Central memory CD8-positive, alpha-beta T cell (primary cell): ENCODE measurements at places on chromosomes 12 and 14.
A peak's percentile ranks its signal among the peaks of the same experiment; 100 is the strongest.

DNA sequence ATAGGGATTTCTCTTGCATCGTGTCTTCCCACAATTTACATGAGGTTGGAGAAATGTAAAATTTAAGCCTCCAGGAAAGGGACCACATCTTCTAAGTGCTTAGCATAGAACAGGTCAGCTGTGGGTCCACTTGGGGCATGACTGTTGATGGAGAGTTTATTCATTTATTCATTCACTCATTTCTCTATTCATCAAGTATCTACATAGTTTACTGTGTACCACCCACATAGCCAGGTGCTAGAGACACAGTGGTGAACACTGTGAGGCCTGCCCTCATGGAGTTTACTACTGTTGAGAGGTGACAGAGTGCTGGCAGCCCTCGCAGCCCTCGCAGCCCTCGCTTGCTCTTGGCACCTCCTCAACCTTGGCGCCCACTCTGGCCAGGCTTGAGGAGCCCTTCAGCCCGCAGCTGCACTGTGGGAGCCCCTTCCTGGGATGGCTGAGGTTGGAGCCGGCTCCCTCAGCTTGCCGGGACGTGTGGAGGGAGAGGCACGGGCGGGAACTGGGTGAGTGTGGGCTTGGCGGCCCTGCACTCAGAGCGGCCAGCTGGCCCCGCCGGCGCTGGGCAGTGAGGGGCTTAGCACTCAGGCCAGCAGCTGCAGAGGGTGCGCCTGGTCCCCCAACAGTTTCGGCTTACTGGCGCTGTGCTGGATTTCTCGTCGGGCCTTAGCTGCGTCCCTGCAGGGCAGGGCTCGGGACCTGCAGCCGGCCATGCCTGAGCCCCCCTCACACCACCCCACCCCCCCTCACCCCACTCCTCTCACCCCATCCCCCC is 1.7 kb upstream of the JPH4 start:
- H3K36me3 ChIP-seq = peaks cover 2% of the 10 kb centered on the region
- peaks cover 17% of the 10 kb centered on the region for H3K4me1 ChIP-seq
- H3K27ac ChIP-seq = no peak overlapping the region
- H3K4me3 ChIP-seq = no peak overlapping the region
- H3K27me3 ChIP-seq = peaks cover 61% of the 10 kb centered on the region

DNA sequence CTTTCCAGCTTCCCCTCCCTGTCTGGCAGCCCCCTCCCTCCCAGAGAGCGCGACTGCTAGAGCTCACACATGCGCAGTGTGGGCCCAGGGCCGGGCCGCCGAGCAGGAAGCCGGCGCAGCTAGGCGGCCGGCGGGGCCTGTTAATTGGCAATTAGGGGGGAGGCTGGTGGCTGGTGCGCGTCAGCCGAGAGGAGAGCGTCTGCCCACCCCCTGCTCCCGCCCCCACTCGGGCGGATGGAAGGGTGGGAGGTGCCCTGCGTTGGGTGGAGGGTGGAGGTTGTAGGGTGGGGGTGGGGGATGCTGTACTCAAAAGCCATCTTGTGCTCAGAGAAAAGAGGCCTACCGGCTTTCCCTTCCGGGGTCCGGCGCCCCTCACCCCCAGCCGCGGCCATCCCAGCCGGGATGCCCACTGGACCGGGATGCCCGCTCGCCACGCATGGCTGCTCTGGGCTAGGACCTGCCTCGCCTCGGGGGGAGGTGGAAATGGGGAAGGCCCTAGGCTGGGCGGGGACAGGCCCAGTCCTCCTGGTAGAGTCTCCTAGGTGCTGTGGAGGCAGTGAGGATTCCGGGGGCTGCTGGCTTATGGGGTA is 9.2 kb downstream of the HOXC8 start:
- peaks cover 15% of the 10 kb centered on the region for H3K36me3 ChIP-seq
- H3K27me3 ChIP-seq = peaks cover 49% of the 10 kb centered on the region
- peak overlapping the region; percentile 81 for H3K4me3 ChIP-seq

- H3K27me3 ChIP-seq = peaks cover 39% of the 10 kb centered on the region
- no peak for DNase-seq
- H3K36me3 ChIP-seq = peaks cover 2% of the 10 kb centered on the region
- H3K27ac ChIP-seq = no peak overlapping the region
- H3K4me3 ChIP-seq = no peak overlapping the region
Measured at GRCh38 chr12:51941604-51942003, 9.9 kb upstream of the ACVR1B start.

DNA sequence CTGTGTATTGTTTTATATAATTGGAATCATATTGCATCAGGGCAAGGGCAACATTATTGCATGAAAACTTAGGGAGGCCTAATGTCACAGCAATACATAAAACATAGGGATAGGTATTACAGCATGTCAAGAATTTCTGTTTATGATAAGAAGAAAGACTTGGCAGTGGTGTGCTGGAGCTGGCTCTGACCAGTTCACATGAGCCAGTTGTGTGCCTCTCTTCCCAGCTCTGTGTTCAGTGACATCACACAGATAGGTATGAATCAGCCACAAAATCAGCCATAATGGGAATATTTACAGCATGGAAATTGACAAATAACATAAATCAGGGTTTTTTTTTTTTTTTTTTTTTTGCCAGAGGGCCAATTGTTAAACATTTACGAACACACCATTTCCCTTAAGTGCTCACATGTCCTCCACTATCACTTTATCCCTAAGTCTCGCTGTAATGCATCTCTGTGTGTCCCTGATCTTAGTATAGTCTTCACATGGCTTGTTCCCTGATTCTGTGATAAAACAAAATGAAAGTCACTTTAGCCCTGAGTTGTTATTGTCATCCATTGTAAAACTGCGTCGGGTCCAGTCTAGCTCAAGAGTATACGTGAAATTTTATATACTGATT is 31.9 kb upstream of the ACSM4 start:
- no peak for DNase-seq
- no peak overlapping the region for H3K27ac ChIP-seq
- H3K4me1 ChIP-seq = no peaks in the 10 kb centered on the region
- H3K27me3 ChIP-seq = peaks cover 31% of the 10 kb centered on the region

- no peak overlapping the region for H3K4me3 ChIP-seq
- H3K27ac ChIP-seq = no peak overlapping the region
- H3K4me1 ChIP-seq = no peaks in the 10 kb centered on the region
- H3K36me3 ChIP-seq = no peaks in the 10 kb centered on the region
- no peaks in the 10 kb centered on the region for H3K27me3 ChIP-seq
Measured at GRCh38 chr14:38663382-38663781, 407.5 kb upstream of the CLEC14A start.

DNA sequence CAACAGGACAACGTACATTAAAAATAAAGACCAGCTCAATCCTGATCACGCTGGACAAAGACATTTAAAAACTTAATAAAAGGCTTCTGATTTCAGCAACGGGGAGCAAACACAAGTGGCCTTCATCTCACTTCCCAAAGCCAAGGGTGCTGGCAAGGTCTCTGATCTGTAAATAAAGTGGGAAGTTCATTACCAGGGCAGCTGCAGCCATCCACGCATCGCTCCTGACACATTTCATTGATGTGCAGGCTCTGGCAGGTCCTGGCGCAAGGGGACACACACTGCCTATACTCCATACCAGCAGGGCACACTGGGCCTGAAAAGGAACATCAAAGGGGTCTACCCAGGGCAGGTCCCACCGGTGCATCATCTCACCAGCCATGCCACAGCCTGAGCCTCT is 51.0 kb downstream of the VWF start:
- peaks cover 31% of the 10 kb centered on the region for H3K4me1 ChIP-seq
- DNase-seq = no peak
- no peak overlapping the region for H3K27ac ChIP-seq
- H3K36me3 ChIP-seq = peaks cover 2% of the 10 kb centered on the region

- DNase-seq = no peak
- no peaks in the 10 kb centered on the region for H3K36me3 ChIP-seq
- H3K27me3 ChIP-seq = peaks cover 89% of the 10 kb centered on the region
- no peaks in the 10 kb centered on the region for H3K4me1 ChIP-seq
- H3K4me3 ChIP-seq = no peak overlapping the region
Measured at GRCh38 chr12:54750-55535, 11.6 kb upstream of the IQSEC3 start.

DNA sequence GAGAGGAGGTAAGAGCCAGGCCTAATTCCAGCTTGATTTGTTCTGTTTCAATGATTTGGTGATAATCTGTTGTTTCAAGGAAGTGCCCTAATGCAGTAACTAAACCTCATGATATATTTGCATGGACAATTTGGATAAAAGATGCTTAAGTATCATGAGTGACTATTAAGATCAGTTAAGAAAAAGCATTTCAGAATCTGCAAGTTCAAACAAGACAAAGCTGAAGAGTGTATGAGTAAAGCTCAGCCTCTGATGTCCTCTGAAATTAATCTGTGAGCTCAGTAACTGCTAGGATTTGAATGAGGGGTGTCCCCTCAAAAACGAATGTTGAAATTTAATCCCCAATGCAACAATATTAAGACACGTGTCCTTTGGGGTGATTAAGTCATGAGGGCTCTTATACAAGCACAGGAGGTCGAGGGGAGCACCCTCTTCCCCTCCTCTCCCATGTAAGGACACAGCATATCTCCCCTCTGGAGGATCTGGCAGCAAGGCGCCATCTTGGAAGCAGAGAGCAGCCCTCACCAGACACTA is 949.2 kb downstream of the GALC start:
- no peak for DNase-seq
- H3K4me3 ChIP-seq = no peak overlapping the region
- H3K4me1 ChIP-seq = no peaks in the 10 kb centered on the region
- H3K36me3 ChIP-seq = peaks cover 1% of the 10 kb centered on the region
- no peak overlapping the region for H3K27ac ChIP-seq
- no peaks in the 10 kb centered on the region for H3K27me3 ChIP-seq

- H3K36me3 ChIP-seq = no peaks in the 10 kb centered on the region
- no peaks in the 10 kb centered on the region for H3K27me3 ChIP-seq
- H3K4me3 ChIP-seq = no peak overlapping the region
- no peak for DNase-seq
Measured at GRCh38 chr12:16184681-16185080, 92.8 kb downstream of the SLC15A5 start.

GRCh38 chr14:51447411-51447810 is 204.3 kb upstream of the FRMD6 start:
- H3K27me3 ChIP-seq = peaks cover 45% of the 10 kb centered on the region
- H3K4me3 ChIP-seq = no peak overlapping the region
- DNase-seq = no peak
- no peak overlapping the region for H3K27ac ChIP-seq
- no peaks in the 10 kb centered on the region for H3K36me3 ChIP-seq

DNA sequence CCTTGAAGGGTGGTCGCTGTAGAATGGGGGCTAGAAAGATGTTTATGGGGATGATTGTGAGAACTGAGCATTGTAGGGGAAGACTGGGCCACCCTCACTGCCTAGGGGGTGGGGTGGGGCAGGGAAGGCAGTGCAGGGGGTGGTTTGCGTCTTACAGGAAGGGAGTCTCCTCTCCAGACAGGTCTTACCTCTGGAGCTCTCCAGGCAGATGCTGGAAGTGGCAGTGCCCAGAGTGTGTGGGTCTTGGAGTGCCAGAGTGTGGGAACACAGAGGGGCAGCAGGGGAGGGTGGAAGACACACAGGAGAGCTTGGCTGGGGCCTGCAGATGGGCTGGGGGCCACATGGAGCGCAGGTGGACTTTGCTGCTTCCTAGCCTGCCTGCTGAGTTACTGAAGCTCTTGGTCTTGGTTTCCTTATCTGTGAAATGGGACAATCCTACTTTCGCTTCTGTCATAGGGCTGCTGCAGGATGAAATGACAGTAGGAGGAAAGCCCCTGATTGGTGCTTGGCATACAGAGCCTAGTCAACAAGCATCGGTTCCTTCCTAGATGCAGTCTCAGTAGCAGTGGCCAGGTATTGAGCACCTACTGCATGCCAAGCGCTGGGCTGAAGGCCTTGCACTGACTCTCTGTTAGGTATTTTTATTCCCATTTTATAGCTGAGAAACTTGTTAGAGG is 118.3 kb downstream of the SLC25A47 start:
- DNase-seq = no peak
- peaks cover 27% of the 10 kb centered on the region for H3K4me1 ChIP-seq
- no peaks in the 10 kb centered on the region for H3K27me3 ChIP-seq
- H3K4me3 ChIP-seq = no peak overlapping the region
- no peaks in the 10 kb centered on the region for H3K36me3 ChIP-seq

GRCh38 chr12:754473-754820 is 2.1 kb downstream of the WNK1 start:
- peaks cover 34% of the 10 kb centered on the region for H3K4me1 ChIP-seq
- H3K36me3 ChIP-seq = peaks cover 23% of the 10 kb centered on the region
- no peak overlapping the region for H3K4me3 ChIP-seq
- peak overlapping the region; percentile 94 for H3K27ac ChIP-seq
- DNase-seq = no peak

DNA sequence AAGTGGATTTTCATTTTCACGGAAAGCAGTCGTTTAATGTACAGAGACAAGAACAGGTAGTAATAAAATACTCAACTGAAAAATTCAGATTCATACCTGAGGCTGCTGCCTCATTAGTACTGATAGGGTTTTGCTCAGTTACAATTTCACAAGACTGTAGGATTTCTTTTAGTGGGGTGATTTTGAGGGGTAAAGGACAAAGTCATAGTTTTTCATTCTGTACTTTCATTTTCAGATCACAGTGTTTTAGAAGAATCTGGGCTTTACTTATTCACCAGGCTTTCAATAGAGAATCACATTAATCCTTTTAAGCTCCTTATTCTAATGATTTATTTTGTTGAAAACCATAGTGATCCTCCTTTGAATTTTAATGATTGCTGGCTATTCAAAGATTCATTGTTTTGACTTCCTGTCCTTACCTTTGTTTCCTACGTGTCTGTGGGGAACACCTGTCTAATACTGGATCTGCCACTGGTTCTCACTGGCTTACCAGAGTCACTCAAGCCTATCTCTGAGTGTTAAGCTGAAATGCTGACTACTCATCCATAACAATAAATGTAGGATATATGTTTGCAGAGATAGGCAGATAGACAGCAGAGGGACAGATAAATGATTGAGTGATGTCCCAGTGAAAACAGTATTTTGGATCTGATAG is 243.8 kb upstream of the NPAS3 start:
- H3K4me1 ChIP-seq = no peaks in the 10 kb centered on the region
- no peak overlapping the region for H3K27ac ChIP-seq
- DNase-seq = no peak
- H3K36me3 ChIP-seq = no peaks in the 10 kb centered on the region

DNA sequence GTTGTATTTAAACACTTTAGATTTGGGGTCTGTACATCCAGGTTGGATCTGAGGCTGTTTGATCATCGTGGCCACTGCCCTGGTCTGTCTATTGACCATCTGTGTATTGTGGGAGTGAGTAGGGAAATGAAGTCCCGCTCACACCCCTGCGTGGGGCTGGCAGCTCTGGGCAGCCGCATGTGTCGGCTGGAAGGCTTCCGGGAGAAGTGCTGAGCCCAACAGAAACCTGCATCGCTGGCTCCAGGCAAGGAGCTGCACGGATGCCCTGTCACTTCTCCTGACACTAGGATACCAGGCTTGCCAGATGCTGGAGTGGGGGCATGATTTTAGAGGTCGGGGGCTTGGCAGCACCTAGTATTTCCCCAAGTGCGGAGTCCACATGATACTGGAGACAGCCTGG is 93.6 kb downstream of the PHETA1 start:
- H3K27me3 ChIP-seq = peaks cover 48% of the 10 kb centered on the region
- no peaks in the 10 kb centered on the region for H3K36me3 ChIP-seq
- no peak overlapping the region for H3K27ac ChIP-seq
- no peaks in the 10 kb centered on the region for H3K4me1 ChIP-seq
- H3K4me3 ChIP-seq = no peak overlapping the region
